ENCODE measurements at places on chromosomes 5 and 9. TPM values are rescaled to one million over a fixed set of nuclear protein-coding genes. Genes with fewer than 3 reads are reported as not detected.

DNA sequence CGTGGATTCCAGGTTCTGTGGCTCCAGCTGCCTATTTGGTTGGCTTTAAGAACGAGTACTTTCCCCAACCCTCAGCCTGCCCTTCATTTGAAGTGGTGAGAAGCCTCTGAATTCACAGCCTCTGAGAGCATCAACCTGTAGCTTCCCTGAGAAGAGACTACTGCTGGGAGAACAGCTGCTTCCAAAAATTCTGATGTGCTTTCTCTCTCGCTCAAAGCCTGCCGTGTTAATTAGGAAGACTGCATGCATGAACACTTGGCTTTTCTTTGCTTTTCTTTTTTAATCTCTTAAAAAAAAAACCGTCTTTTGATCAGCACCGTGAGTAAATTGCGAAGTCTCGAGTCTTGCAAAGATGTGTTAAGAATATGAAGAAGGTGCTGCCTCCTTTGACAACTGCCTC is 153.4 kb upstream of the MAP1B start:
- DNase-seq = no peak
- peaks cover 17% of the 10 kb centered on the region for H3K4me1 ChIP-seq
- H3K4me3 ChIP-seq = no peak overlapping the region
- no peaks in the 10 kb centered on the region for H3K27me3 ChIP-seq
- H3K36me3 ChIP-seq = no peaks in the 10 kb centered on the region
- no peak overlapping the region for H3K27ac ChIP-seq

GRCh38 chr5:54388409-54388808 is 67.1 kb upstream of the HSPB3 start:
- peak overlapping the region; percentile 8 for H3K27ac ChIP-seq
- H3K27me3 ChIP-seq = no peaks in the 10 kb centered on the region
- H3K4me1 ChIP-seq = peaks cover 9% of the 10 kb centered on the region
- no peak overlapping the region for H3K4me3 ChIP-seq
- no peak for DNase-seq

GRCh38 chr5:74140409-74140808 is 500.1 kb downstream of the ENC1 start:
- no peaks in the 10 kb centered on the region for H3K4me1 ChIP-seq
- no peaks in the 10 kb centered on the region for H3K27me3 ChIP-seq
- no peaks in the 10 kb centered on the region for H3K36me3 ChIP-seq
- H3K27ac ChIP-seq = no peak overlapping the region

GRCh38 chr9:72930828-72931227 is 22.0 kb downstream of the ALDH1A1 start:
- no peak overlapping the region for H3K27ac ChIP-seq
- H3K36me3 ChIP-seq = no peaks in the 10 kb centered on the region
- H3K4me3 ChIP-seq = no peak overlapping the region
- peaks cover 19% of the 10 kb centered on the region for H3K4me1 ChIP-seq

- H3K4me1 ChIP-seq = peaks cover 37% of the 10 kb centered on the region
- no peak for DNase-seq
- H3K27ac ChIP-seq = peak overlapping the region; percentile 96
- no peaks in the 10 kb centered on the region for H3K36me3 ChIP-seq
Observed at GRCh38 chr5:177425196-177425800, 1.2 kb upstream of the GRK6 start.

DNA sequence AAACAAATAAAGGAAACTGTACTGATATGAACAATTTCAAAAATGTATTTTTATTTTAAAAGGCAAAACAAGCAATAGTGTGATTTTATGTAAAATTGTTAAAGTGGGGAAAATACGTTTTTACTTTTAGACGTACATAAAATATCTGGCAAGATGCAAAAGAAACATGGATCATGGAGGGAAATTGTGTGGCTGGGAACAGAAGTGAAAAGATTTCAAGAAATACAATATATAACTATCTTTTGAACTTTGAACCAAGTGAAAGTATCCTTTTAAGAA is 1.5 kb upstream of the ZNF367 start:
- H3K27me3 ChIP-seq = no peaks in the 10 kb centered on the region
- H3K36me3 ChIP-seq = no peaks in the 10 kb centered on the region
- H3K4me3 ChIP-seq = peak overlapping the region; percentile 71
- H3K4me1 ChIP-seq = peaks cover 29% of the 10 kb centered on the region
- peak overlapping the region; percentile 98 for H3K27ac ChIP-seq

DNA sequence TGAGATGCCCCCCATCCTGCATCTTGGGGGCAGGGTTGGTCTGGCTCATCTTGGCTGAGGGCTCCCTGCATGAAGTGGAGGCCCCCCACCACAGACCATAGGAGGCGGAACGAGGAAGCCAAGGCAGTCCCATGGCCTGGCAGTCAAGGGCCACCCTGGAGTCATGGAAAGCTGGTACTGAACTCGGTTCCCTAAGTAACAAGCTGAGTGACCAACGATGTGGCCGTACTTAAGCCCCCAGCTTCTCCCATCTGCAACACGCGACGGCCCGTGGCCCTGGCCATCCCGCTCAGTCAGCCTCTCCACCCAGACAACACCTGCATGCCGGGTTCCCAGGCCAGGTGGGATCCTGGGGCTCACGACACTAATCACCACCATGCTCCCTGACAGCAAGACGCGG is 17.1 kb downstream of the BRD3 start:
- H3K4me1 ChIP-seq = peaks cover 38% of the 10 kb centered on the region
- no peak overlapping the region for H3K27ac ChIP-seq
- H3K27me3 ChIP-seq = no peaks in the 10 kb centered on the region
- no peak overlapping the region for H3K4me3 ChIP-seq
- no peak for DNase-seq
- H3K36me3 ChIP-seq = peaks cover 33% of the 10 kb centered on the region

GMCL2 gene
- total RNA-seq = not detected

DNAH5 gene
- total RNA-seq = 0.91 TPM

OR1L4 gene
- total RNA-seq = not detected

ZFP62 gene
- 8.9 TPM for total RNA-seq

Data from esophagus squamous epithelium (tissue), 5 donors.